ENCODE measurements at places on chromosomes 3 and 15.

DNA sequence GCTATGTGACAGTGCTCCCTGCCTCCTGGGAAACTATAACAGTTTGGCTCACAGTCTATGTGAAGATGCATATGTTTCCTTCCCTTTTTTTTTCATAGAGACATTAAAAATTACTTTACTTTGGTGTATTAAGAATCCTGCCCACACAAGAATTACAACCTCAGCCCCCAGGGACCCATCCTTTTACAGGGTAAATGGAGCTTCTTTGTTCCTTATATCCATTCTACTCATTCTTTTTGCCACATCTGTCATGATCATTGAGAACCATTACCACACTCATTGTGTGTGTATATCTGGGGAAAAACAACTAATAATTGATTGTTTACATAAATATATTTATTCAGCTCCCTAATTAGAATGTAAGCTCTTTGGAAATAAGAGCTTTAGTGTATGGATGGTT lies 157.4 kb downstream of the SSR3 start:
- no peak for DNase-seq

DNA sequence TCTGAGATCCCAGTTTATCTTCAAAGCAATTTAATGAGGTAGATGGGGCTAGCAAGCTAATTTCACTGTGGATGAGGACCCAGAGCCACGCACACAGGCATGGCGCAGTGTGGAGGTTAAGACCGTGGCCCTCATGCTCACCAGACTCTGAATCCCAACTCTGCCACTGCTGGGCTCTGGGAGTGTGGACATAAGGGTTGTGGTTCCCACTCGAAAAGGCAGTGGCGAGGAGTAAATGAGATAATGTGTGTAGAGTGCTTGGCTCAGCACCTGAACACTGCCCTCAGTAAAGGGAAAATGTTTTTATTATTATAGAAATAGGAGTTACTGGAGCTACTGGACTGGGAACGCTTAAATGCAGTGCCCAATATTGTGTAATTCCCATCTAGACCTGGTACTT lies 243.5 kb upstream of the TPM1 start:
- DNase-seq = no peak

- DNase-seq = no peak
Observed at GRCh38 chr3:110878692-110879091, 192.9 kb upstream of the NECTIN3 start.

DNA sequence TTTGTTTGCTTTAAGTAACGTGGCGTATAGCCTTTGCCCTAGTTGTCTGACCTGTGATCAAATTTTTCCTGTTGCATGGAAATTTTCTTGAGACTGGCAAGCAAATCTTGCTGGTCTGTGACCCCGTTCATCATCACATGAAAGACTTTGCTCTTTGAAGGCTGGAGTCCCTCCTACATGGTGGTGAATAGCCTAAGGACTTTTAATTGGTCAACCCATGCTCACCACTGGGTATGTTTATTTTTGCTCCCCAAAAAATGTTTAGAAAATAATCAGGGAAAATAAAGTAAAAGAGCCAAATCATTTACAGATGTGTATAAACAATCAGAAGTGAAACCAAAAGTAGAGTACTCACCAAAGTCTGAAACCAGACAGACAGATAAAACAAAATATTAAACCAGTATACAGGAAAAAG lies 1075.3 kb upstream of the ALCAM start:
- peak; percentile 8 for DNase-seq

DNA sequence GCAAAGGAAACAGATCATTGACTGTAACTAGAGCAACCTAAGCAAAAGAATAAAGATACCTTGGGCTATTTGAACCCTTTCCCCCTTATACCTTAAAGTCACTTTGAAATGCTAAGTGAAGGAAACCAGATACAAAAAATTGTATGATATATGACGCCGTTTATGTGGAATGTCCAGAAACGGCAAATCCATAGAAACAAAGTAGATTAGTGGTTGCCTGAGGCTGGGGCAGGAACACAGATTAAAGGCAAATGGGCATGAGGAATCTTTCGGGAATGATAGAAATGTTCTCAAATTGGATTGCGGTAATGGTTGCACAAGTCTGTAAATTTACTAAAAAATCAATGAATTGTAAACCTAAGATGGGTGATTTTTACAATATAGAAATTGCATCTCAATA lies 160.1 kb upstream of the CCDC54 start:
- DNase-seq = no peak

GRCh38 chr3:43048470-43048869 lies 57.4 kb downstream of the POMGNT2 start:
- no peak for DNase-seq

- no peak for DNase-seq
Observed at GRCh38 chr3:59422312-59422711, 372.5 kb upstream of the CFAP20DC start.

GRCh38 chr3:55296030-55296429 lies 191.1 kb downstream of the WNT5A start:
- DNase-seq = peak; percentile 66

GRCh38 chr3:197305854-197306253 lies 7.4 kb upstream of the DLG1 start:
- DNase-seq = no peak

DNA sequence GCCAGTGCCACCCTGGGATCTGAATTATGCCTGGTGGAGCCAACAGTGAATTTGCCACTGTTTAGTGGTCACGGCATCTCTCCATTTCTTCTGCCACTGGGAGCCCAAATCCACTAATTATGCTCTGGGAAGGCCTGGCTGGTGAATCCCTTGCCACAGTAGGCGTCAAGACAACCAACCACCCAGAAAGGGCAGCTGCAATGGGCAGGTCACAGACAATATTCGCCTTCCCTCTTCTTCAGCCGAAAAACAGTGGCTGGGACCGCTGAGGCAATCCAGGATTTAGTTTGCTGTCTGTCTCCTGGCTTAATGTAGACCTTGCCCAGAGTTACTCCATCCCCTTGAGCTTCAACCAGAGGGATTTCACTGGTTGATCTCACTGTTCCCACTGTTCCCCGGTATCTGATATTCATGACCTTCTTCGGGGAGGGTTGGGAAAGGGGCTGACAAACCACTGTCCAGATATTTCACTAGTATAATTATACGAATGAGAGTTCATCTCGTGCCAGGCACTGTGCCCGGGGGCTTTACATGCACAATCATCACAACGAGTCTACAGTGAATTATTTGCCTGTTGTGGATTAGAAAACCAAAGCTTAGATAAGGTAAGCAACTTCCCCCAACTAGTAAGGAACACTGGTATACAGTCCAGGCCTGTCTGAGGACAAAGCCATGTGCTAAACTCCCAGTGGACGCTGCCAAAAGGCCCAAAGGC lies 49.9 kb upstream of the RAB6B start:
- no peak for DNase-seq

DNA sequence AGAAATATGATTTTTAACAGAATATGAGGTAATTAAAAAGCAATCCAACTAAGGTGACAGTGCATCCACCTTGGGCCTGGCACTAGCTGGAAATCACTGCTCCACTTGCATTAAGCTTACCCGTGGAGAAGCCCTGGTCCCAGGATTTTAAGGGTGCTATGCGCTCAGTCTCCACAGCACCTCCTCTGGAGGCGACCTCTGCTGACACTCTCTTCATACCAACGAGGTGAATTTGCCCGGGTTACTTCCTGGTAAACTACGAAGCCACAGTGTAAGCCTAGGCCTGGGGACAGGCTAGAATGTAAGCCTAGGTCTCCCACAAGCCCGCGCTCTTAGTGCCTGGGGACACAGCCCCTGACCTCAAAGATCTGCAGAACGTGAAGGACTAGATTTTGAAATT lies 793 bp downstream of the APOD start:
- no peak for DNase-seq

DNA sequence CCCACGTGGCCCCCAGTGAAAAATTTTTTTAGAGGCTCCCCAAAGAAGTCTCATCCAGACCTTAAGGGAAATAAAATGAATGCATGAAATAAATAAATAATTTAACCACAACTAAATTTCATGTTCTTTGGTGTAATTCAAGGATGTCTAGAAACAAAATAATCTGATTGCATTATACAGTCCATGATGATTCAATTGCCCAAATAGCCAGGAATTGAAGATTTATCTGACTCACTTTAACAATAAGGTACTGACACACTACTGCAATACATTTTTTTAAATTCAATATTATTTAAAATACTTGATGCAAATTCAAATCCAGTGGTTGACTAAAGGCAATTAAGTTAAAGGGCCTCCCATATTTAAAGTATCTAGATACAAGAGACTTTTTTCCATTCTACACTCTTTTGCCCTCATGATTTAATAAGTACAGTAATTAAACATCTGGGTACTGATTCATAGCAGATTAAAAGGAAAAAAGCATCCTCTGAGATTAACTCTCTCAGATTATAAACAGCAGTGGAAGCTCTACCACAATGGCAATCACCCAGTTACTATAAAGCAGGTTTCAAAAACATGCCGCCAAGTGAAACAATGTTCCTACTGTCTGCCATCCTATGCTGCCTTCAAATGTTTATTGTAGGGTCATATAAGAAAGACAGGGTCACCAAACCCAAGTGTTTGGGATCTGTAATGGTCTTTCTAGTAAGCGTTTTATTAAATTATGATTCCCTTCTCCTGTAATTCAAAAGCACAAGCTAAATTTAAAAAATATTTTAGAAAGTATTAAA lies 9.9 kb downstream of the UQCC5 start:
- DNase-seq = no peak

- no peak for DNase-seq
Observed at GRCh38 chr3:161038725-161039124, 66.4 kb downstream of the B3GALNT1 start.

GRCh38 chr15:67462875-67463274 lies 58.1 kb upstream of the C15orf61 start:
- DNase-seq = no peak

DNA sequence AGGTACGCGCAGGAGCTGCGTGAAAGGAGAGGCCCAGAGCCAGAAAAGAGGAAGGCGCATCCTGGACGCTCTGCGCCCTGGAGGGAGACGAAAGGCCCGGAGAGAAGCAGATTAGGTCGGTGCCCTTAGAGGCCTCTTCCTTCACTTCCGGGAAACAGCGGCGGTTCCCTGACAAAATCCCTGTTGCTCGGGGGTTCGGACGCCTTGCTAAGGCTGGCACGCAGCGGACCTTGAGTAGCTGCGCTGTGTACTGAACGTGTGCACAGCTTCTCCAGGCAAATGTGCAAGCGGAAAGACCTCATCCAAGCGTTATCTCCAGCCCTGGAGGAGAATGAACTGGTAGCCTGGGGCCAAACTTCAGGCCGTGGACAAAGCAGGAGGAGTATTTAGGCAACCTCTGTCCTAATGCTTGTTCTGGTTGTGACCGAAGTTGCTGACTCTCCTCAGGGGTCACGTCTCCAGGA lies 3.0 kb upstream of the SOX14 start:
- no peak for DNase-seq

GRCh38 chr3:24678421-24678865 lies 183.8 kb upstream of the THRB start:
- no peak for DNase-seq

GRCh38 chr3:142356818-142357217 lies 91.0 kb downstream of the XRN1 start:
- DNase-seq = no peak

DNA sequence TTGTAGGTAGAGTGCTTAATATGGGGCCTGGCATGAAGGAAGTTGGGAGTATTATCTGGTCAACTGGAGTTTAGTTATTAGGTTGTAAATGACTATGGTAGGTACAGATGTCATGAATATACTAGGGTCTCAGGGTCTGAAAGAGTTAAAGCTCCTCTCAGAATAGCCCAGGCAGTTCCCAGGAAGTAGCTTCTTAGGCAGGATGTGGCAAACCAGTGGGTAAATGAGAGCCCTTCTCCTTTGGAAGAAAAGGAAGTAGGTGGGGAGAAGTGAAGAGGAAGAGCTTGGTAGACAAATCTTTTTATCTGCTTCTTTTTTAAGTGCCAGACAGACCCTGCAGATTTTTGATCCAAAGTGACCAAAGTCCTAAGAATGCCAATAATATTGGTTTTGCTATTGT lies 24.5 kb downstream of the MAP2K1 start:
- DNase-seq = no peak

DNA sequence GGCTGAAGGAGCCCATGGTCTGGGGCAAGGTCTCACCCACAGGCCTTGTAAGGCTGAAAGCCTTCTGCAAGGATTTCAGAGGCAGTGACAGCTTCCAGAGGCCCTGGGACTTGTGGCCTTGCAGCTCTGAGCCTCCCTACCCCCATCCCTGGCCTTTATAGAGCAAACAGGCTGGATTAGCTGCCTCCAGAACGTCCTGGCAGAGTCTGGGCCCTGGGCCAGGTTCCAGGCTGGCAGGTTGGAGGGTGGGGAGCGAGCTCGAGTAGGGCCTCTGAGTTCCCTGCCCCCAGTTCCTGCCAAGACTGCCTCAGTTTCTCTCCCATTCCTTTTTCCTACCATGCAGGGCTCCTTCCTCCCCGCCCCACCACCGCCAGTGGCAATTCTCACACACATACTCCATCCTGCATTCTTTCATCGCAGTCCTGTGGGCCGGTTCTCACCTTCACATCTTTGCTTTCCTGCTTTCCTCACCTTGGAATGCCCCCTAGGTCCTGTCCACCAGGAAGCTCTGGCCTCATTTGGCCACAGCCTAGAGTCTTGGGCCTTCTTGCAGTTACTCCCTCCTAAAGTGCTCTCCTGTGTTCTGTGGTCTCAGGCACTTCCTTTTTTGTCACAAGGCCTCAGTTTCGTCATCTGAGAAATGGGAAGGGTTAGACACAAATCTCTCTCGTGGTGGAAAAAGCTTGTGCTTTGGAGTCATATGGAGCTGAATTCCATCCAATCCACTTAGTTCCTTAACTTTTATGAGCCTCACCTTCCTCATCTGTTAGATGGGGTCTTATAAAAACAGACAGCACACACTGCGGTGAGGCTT lies 2.7 kb downstream of the LMAN1L start:
- DNase-seq = no peak

DNA sequence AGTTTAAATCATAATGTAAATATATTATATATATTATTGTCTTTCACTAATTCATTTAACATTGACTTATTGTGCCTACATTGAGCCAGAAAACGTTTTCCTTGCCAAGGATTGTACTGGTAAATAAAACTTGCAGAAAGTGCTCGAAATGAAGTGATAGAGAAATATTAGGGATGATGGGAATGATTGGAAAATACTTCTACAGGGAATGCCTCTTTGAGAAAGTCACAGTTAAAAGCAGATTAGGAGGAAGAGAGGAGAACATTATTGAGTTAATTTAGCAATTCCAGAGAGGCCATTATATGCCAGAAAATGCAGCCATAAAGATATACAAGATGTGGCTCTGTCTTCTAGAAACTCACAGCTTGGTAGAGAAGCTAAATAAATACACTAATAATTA lies 560.0 kb upstream of the KCNMB2 start:
- DNase-seq = peak; percentile 31

DNA sequence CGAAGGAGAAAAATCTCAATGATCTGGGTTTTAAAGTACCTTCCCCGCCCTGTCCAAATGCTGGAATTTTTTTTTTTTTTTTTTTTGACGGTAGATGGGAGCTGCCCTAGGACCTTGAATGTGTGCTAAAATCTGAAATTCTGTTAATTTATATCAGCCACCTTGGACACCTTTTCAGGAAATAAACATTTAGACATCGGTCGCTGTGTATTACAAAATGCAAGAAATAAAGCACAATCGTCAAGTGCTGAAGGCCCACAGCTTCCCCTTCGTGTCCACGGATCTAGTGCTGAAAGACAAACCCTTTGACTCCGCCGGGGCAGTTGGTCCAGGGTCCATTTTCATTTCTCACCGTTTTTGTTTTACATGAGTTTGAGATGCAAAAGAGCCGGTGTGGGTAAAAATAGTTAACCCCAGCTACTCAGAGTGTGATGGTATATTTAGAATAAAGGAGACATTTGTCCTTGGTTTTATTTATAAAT lies 90.2 kb upstream of the CHD2 start:
- peak; percentile 87 for DNase-seq

- peak; percentile 36 for DNase-seq
Observed at GRCh38 chr3:77081240-77081661, 41.4 kb downstream of the ROBO2 start.
